ENCODE measurements at places on chromosomes 6 and 20.

DNA sequence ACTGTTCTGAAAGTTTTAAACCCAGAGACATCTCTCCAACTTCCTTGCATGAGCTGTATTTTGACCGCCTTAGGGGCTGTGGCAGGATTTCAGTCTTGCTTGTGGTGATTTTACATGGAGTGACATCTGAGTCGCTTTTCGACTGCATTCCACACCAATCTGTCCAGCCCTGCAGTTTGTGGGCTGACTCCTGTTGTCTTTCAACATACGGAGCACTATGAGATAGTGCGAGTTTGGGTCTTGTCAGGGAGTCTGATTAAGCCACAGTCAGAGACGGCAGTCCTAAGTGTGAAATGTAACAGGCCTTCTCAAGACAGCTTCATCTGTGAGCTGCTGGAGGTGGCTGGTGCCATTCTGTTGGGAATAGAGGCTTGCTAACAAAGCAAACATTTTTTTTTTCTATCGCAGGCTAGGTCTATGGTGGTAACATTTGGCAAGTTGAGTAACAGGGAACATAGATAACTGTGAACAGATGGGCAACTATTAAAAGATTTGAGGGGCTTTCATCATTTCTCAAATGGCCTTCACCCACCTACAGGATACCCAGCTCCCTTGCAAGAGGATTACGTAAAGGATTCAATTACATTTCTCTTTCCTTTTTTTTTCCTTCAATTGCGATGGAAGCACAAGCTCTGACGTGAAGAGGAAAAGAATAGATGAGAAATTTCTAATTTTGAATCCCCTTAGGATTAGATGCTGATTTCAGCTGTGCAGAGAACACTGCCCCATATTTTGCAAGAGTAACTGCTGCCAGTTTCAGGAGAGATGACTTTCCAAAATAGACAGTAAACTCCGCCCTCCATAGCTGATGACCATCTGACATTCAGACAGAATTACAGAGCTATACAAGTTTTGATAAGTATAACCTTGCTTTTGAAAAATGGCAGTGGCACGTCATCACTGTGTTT is 25.1 kb downstream of the CAP2 start:
- DNase-seq: no peak

DNA sequence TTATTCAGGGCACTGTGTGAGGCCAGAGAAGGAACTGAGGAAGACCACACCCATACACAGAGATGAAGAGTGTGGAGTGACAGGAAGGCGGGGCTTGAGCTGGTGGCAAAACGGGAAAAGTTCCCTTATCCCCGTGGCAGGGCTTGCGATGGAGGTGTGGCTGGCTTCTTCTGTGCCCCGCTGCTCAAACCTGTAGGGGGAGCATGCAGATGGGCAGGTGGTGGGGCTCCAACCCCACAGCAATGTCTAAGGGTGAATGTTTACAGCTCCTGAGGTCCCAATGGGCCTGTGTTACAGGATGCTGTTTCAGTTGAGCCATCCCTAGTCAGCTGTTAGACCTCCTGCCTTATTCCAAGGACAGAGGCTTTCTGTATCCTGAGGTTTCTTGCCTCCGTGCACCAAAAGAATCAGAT is 105.9 kb downstream of the LY86 start:
- DNase-seq: no peak

DNA sequence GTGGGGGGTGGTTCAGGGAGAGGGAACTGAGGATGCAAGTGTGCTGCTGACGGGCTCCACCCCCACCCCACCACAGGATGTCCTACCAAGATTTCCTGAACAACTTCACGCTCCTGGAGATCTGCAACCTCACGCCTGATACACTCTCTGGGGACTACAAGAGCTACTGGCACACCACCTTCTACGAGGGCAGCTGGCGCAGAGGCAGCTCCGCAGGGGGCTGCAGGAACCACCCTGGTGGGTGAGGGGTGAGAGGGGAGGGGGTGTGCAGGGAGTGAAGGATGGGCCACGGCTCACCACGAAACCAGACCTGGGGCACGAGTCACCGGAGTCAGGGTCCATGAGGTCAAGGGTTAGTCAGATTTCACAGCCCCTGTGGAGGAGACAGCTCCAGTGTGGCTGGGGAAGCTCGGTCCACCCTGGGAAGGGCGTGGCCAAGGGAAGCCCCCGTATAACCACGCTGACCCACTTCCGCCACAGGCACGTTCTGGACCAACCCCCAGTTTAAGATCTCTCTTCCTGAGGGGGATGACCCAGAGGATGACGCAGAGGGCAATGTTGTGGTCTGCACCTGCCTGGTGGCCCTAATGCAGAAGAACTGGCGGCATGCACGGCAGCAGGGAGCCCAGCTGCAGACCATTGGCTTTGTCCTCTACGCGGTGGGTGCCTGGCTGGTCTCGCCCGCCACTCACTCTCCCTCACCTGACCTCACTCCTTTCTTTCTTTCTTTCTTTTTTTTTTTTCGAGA is 18.3 kb downstream of the CAPN11 start:
- no peak for DNase-seq

GRCh38 chr20:43681991-43682410 is 15.1 kb downstream of the MYBL2 start:
- no peak for DNase-seq

- no peak for DNase-seq
These were observed 2.0 kb downstream of the SOX4 start for GRCh38 chr6:21595285-21596144.

- DNase-seq: no peak
These were observed 174.0 kb downstream of the SYNE1 start for GRCh38 chr6:152463164-152463563.

DNA sequence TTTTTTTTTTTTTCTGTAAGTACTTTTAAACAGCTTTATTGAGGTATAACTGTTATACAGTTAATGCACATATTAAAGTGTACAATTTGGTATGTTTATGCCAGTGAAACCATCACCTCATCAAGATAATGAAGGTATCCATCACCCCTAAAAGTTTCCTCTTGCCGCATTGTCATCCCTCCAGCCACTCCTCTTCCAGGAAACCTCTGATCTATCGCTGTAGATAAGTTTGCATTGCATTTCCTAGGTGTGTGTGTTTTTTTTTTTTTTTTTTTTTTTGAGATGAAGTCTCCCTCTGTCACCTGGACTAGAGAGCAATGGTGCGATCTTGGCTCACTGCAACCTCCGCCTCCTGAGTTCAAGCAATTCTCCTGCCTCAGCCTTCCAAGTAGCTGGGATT is 3.1 kb downstream of the SLX4IP start:
- DNase-seq: no peak

- peak; percentile 66 for DNase-seq
These were observed at the start of gene HMGN4 for GRCh38 chr6:26537846-26538571. TSS of gene HMGN4 (plus strand) at chr6:26538366. CDS start at chr6:26545207, 6,841 bp downstream.

DNA sequence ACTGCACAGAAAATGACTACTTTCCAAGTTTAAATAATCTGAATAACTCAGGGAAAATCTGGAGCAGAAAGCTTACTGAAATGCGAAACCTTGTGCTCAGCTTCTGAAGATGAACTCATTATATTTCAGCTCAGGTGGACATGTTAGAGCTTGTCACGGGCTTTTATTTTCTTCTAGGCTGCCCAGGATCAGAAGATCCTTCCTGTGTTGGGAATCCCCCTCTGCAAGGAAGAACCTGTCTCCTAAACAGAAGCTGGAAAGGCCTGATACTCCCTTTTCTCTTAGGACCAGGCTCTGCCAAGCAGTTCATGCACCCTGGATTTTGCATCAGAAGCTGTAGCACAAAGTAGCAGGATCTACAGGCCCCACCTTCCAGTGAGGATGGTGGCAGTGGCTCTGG is 5.1 kb upstream of the SLC2A12 start:
- DNase-seq: no peak

DNA sequence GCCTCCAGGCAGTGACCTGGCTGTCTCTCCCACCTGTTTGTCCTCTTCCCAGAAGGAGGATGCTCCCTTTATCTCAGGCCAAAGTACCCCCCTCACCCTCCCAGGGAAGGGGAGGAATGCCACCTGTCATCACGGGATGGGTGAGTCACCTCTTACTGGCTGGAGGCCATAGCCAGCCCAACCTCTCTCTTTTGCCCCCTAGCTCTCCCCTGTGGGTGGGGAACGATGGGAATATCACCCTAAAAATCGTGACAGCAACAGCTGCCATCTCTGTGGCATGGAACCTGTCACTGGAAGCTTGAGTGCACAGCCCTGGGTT is 137.5 kb upstream of the PTPN1 start:
- no peak for DNase-seq

DNA sequence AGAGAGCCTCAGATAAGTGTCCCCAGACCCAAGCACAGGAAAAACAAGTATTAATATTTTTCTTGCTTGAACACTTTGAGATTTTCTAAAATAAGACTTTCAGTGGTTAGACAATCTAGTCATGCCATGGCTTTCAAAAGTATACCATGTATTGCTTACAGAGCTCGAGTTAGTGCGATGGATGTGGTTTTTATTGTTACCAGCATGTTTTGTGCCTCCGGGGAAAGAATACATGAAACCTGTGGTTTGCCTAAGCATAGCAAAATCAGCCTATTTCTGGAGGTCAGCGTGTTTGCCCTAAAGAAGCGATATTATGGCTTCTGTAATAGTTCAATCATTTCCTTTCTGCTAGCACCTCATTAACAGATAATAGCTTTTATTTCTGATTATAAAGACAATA is 21.6 kb downstream of the RIN2 start:
- DNase-seq: no peak

- no peak for DNase-seq
These were observed 1.8 kb downstream of the ADAM33 start for GRCh38 chr20:3679749-3680700.

Data from stimulated activated CD4-positive, alpha-beta T cell treated with anti-CD3 and anti-CD28 coated beads, Interleukin-1b, Interleukin-23, amount 100 ng/mL, for 1 hour (primary cell).